Activated CD4-positive, alpha-beta T cell treated with anti-CD3 and anti-CD28 coated beads for 36 hours (primary cell): ENCODE measurements at places on chromosomes 12 and 14. TPM values are rescaled to one million over a fixed set of nuclear protein-coding genes. Genes with fewer than 3 reads are reported as not detected.

GRCh38 chr12:114588061-114588460, 95.9 kb downstream of the TBX3 start:
- H3K4me3 ChIP-seq = no peak overlapping the region
- H3K4me1 ChIP-seq = no peaks in the 10 kb centered on the region
- DNase-seq = no peak
- H3K27ac ChIP-seq = no peak overlapping the region

- DNase-seq = no peak
- H3K27me3 ChIP-seq = no peaks in the 10 kb centered on the region
- peaks cover 3% of the 10 kb centered on the region for H3K36me3 ChIP-seq
- H3K4me1 ChIP-seq = peaks cover 15% of the 10 kb centered on the region
- no peak overlapping the region for H3K4me3 ChIP-seq
Measured at GRCh38 chr12:66959276-66959675, 280.4 kb upstream of the GRIP1 start.

DNA sequence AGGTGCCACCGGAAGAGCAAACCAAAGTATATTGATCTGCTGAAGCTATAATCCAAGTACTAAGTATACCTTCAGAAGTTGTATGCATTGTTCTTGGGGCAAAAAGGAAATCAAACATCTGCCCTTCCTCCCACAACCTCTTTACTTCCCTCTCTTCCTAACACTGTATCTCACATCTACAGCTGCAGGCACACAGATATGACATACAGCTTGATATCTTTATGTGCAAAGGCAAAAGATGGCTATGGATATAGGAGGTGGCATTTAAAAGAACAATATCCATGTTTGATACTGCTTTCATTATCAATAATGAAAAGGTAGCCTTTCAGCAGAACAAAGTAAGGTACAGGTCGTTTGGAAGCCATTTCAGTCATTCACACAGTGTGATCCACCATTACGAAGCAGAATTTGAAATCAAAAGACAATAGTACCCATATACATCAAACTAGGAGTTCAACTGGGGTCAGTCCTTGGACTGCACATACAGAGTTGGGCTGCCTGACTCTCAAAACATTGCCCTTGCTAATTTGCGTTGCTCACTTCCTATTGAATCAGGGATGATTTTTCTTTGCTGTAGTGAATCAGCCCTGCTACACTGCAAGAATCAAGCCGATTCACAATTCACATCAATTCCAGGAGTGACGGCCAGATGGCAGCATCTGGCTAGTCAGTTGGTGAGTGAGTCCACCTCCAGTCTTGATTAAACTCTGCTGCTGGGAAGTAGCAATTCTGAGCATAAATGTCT, 8.9 kb downstream of the ANG start:
- no peak overlapping the region for H3K27ac ChIP-seq
- no peak overlapping the region for H3K4me3 ChIP-seq
- H3K27me3 ChIP-seq = no peaks in the 10 kb centered on the region
- H3K36me3 ChIP-seq = no peaks in the 10 kb centered on the region

DNA sequence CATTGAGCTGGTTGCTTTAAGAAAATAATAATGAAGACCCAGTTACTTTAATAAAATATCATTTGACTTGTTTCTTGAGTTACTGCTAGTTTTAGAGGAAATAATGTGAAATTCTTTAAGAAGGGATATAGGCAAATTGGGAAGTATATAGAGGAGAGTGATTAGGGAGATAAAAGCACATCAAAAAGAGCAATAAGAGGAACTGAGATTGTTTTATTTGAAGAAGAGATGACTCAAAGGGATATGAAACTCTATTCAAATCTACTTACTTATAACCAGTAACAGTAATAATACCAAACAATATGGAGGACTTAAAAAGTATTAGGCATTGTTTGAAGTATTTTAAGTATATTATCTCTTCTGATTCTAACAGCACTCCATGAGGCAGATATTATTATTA, 37.1 kb downstream of the LRRK2 start:
- no peaks in the 10 kb centered on the region for H3K4me1 ChIP-seq
- no peak overlapping the region for H3K4me3 ChIP-seq
- H3K27me3 ChIP-seq = no peaks in the 10 kb centered on the region

- no peak overlapping the region for H3K4me3 ChIP-seq
- DNase-seq = no peak
- H3K27me3 ChIP-seq = no peaks in the 10 kb centered on the region
- H3K36me3 ChIP-seq = no peaks in the 10 kb centered on the region
Measured at GRCh38 chr12:101097829-101098580, 112.0 kb downstream of the SLC5A8 start.

- H3K4me1 ChIP-seq = no peaks in the 10 kb centered on the region
- no peak overlapping the region for H3K27ac ChIP-seq
- no peaks in the 10 kb centered on the region for H3K36me3 ChIP-seq
- no peak overlapping the region for H3K4me3 ChIP-seq
Measured at GRCh38 chr12:58452546-58452945, 467.8 kb downstream of the LRIG3 start.

- no peak for DNase-seq
- H3K4me3 ChIP-seq = no peak overlapping the region
- no peaks in the 10 kb centered on the region for H3K27me3 ChIP-seq
- peaks cover 6% of the 10 kb centered on the region for H3K4me1 ChIP-seq
Measured at GRCh38 chr12:132095520-132096409, 48.4 kb downstream of the DDX51 start.

- H3K27me3 ChIP-seq = no peaks in the 10 kb centered on the region
- peaks cover 1% of the 10 kb centered on the region for H3K36me3 ChIP-seq
- no peak overlapping the region for H3K4me3 ChIP-seq
- H3K4me1 ChIP-seq = peaks cover 5% of the 10 kb centered on the region
Measured at GRCh38 chr14:52801014-52801712, 9.8 kb upstream of the GNPNAT1 start.

DNA sequence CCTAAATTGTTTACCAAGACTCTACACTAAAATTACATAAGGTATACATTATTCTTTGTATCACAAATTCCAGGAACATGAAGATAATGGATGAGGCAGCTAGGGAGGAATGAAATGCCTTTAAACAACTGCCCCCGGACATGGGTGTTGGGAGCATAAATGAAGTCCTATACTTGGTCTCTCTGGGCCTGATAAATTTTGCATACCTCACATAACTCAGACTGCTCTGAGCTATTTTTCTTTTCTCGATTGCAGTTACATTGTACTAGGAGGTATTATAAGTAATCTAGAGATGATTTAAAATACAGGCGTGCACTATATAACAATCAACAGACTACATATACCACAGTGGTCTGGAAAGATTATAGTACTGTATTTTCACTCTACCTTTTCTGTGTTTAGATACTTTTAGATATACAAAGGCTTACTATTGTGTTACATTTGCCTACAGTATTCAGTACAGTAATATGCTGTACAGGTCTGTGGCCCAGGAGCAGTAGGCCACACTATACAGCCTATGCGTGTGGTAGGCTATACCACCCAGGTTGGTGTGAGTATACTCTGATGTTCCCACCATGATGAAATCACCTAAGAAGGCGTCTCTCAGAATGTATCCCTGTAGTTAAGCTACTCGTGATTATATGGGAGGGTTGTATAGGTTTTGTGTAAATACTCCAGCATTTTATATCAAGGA, 14.3 kb downstream of the FNTB start:
- peaks cover 7% of the 10 kb centered on the region for H3K36me3 ChIP-seq
- H3K4me3 ChIP-seq = no peak overlapping the region
- H3K4me1 ChIP-seq = peaks cover 61% of the 10 kb centered on the region
- H3K27ac ChIP-seq = no peak overlapping the region

Gene EFCAB11
- 4.8 TPM for total RNA-seq
